ENCODE measurements at places on chromosomes 1 and 21.

DNA sequence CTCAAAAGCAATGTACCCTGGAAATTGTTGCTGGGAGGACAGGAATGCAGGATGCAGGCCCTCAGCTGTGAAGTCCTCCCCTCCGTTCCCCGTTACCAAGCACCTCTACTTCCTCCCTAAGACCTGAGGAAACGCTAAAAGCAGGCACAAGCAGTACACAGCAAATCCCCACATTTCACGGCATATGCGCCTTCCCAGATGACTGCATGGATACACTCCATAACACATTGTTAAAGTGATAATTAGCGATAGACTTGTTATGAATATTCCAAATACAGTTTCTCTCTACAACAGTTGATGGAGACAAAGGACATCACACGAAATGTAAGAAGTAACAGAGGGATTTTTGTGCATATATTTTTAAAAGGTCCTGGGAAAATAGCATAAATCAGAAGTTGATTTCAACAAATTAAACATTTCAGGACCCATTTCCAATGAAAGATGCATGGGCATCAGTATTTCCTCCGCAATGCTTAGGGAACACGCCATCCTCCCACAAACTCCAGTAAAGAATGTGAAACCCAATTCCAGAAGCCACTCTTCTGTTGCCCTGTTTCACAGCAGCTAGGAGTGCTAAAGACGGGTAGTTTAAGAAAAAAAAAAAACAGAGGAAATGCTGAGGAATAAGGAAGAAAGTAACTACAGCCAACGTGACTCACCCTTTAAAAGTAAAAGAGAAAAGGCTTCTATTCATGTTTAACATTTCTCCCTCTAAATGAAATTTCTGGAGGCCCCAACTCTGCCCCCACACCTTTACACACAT is 75.5 kb downstream of the HIVEP3 start:
- peak; percentile 40 for DNase-seq

DNA sequence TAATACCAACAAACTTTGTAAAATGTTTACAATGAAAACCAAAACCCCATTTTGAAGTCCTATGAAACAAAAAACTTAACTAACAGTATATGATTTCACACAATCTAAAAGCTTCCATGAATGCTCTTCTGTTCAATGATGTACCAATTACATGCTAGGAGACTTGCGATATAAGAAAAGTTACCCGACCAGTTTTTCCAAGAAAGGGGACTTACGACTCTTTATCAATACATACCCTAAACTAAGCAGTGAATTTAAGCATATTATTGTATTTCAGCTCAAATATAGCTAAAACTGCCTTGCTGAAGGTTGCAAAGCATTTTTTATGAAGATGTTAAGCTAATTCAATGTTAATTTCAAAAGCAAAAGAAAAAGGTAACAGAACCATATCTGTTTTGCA is 15.6 kb downstream of the SSX2IP start:
- no peak for DNase-seq

DNA sequence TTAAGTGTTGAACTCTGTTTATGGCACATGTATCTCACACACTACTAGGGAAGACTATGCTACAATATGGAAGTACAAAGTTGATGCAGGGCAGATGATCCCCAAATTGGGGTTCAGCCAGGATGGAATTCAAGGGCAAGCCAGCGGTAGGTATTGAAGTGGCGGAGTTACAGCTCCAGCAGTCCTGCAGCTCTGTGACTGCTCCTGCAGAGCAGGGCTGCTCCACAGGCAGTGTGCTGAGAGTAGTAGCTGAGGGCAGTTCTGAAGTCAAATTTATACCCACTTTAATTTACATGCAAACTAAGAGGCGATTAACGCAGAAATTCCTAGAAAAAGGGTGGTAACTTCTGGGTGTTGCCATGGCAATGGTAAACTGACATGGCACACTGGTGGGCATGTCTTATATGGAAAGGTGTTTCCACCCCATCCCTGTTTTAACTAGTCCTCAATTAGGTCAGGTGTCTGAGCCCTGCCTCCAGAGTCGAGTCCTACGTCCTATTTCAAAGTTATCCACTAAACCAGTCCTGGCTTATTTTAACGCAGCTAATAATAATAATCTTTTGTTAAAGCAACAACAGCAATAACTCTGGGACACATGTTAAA is 20.6 kb upstream of the CENPF start:
- DNase-seq: no peak

GRCh38 chr1:108897865-108898720 is 21.3 kb downstream of the GPSM2 start:
- peak; percentile 20 for DNase-seq

- DNase-seq: no peak
These were observed 8.5 kb downstream of the PDZK1IP1 start for GRCh38 chr1:47181095-47181954.

GRCh38 chr1:234315091-234315541 is 58.1 kb upstream of the COA6 start:
- DNase-seq: no peak

- DNase-seq: peak; percentile 63
These were observed 11.1 kb downstream of the IFFO2 start for GRCh38 chr1:18945401-18945849.

DNA sequence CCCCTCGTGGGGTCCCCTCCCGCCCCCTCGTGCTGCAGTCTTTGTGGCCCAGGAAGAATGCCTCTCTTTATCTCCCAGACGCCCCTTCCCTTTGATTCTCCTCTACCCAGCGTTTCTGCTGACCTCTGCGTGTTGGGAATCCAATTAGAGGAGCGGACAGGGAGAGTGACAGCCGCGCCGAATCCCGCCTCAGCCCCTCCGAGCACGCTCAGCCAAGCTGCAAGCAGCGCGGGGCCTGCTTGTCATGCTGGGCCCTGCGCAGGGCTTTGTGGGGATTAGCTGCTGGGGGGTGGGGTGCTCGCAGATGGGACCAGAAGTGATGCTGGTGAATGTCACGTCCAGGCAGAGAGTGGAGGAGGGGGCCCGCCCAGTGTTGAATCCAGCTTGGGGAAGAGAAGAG is 91.1 kb downstream of the EPHB2 start:
- DNase-seq: no peak

DNA sequence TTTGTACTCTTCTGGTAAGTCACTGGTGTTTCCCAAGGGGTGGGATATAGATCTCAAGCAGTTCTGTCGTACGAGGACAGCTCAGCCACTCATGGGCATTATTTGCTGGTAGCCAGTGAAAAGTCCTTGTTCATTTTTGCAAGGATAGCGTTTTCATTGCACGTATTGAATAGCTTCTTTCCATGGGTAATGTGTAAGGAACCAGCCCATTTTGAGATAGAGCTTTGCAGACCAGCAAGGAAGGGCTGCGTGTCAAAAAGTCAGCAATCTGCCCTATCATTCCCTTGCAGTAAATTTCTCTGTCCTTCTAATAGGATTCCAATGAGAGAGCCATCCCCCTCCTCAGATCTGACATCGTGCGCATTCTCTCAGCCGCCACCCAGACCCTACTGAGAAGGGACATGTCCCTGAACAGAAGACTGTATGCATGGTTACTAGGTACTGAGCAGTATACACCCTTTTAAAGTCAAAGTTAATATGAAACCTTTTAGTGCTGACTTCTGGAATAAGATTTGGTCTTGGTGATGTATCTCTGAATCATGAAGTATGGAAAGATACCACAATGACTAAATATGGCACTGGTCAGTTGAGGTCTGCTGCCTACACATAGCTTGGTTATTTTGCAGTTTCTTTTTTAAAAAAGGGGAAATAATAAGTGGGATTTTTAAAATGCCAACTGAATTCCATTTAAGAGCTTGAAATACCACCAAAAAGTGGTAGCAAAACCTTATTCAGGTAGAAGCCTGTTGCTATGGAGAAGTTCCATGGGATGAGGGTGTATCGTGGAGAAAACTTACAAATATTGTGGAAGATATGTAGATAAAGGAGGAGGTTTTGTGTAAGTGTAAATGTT is 55.3 kb downstream of the DOP1B start:
- peak; percentile 42 for DNase-seq

DNA sequence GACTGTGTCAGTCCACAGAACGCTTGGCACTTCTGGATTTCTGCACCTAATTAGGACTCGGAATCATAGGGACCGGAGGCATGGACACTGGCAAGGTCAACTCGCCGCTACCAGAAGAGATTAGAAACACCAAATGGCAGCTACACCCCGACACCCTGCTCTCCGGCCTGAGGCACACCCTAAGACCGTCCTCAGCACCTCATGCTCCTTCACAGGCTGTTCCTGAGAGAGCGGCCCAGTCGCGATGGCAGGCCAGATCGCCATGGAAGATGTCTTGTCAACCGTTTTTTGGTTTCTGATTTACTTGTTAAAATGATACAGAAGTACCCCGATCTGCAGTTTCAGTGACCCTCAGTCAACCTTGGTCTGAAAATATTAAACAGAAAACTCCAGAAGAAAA is 46.8 kb downstream of the NPHP4 start:
- DNase-seq: no peak

DNA sequence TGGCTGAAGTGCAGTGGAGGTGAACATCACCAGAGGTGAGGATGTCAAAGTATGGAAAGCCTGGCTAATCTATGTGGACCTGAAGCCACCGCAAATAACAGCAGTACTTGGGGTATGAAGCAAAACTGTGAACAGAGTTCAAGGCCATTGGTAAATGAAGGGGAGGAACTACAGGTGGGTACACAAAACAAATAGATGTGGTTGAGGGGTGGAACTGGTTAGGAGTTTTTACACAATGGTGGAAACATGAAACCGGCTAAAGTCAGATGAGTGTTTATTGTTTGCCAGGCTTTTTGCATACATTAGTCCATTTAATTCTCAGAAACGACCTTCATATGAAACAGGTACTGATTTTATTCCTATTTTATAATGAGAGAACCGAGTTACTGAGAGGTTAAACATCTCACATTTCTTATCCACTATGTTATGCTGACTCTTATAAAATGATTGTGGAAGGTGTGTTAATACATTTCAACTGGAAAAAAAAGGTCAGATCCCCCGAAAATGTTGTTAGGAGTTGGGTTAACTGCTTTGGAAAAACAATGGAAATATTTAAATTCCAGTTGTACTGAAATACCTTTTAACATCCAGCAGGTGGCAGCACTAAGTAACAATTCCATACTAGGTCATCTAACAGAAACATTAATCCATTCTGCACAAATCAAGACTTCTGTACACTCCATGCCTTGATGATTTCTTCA is 44.3 kb upstream of the GTF2B start:
- DNase-seq: no peak

DNA sequence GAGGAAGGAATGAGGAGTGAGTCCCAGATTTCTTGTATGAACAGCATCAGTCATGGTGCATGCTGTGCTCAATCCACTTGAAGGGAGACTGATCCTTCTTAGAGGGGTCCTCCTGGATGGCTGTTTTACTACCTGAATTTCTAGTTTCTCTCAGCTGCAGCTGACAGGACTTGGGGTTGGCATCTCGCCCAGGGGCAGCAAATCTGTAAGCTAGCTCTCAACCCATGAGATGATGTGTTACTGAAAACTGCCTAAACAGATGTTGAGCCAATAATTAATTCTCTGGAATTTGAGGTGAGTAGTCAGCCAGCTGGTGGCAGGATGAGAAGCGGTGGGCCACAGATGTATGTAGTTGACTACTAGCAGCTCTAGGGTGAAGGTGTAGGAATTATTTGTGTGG is 19.6 kb downstream of the BACH1 start:
- DNase-seq: no peak

- no peak for DNase-seq
These were observed 30.5 kb downstream of the LEMD1 start for GRCh38 chr1:205391386-205391785.

DNA sequence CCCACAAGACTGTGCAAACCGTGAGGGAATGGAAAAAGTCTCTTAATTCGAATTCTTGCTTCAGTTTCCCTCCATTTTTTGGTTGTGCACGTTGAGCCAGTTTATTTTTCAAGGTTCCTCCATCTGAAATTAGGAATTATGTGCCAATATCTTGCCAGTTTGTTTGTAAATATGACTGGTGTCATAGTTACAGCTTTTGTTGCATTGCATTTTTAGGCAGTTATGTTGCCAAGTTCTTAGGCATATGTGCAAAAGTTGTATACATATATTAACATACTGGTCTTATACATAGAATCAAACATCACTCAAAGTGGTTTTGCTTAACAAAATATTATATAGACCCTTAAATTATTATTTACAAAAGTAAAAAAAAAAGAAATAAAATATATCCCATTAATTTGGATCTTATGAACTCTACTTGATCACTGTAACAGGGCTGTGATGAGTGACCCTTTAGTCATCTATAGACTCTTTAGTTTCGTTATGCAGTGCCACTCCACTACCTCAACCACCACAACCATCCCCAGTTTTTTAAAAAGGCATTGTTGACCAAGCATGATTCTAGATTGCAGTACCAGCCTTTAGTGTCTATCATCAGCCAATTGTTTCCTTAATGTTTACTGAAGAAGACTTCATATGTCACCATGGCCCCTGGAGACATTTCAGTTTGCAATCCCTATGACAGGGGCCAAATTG is 20.9 kb upstream of the DYNLT5 start:
- no peak for DNase-seq

GRCh38 chr1:168960595-168960994 is 145.9 kb upstream of the ATP1B1 start:
- no peak for DNase-seq

DNA sequence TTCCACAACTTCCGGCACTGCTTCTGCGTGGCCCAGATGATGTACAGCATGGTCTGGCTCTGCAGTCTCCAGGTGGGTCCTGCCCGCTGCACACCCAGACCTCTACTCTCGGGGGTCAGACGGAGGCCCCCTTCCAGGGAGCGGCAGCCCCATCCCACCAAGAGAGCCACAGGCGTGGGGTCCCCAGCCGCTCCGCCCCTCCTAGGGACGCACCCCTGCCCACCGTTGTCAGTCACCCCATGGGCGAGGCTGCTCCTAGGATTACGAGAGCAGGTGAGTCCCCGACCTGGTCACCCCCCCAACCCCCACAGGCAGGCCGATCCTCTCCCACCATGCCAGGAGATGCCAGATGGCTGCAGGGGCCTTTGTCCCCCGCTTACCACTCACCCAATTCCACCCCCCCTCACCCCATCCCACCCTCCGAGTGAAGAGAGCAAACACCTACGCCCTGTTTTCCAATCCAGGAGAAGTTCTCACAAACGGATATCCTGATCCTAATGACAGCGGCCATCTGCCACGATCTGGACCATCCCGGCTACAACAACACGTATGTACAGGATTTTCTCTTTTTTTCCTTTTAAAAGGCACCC is 107.0 kb downstream of the PDE9A start:
- no peak for DNase-seq

- DNase-seq: no peak
These were observed 43.3 kb upstream of the LRP8 start for GRCh38 chr1:53371121-53371666.

- DNase-seq: no peak
These were observed 16.9 kb upstream of the SAMD11 start for GRCh38 chr1:906600-907420.

GRCh38 chr1:16292739-16293138 is 55.8 kb upstream of the CPLANE2 start:
- DNase-seq: no peak

DNA sequence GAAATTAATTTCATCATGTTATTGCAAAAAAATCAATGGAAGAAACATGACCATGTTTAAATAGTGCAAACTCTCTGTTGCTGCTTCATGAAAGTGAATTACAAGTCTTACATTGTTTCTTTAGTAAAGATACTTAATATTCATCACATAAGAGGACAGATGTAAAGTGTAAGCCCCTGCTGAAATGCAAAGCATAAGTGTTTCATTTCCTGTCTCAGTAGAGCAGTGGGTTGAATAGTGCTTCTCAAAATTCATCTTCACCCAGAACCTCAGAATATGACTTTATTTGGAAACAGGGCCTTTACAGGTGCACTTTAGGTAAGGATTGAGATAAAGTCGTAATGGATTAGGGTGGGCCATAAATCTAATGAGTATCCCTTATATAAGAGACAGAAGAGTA is 738.4 kb upstream of the RGS18 start:
- no peak for DNase-seq

GRCh38 chr1:61888808-61889207 is 146.5 kb downstream of the PATJ start:
- DNase-seq: no peak
